Right atrium auricular region (tissue), 2 donors: ENCODE measurements at places on chromosomes 2 and 18.

DNA sequence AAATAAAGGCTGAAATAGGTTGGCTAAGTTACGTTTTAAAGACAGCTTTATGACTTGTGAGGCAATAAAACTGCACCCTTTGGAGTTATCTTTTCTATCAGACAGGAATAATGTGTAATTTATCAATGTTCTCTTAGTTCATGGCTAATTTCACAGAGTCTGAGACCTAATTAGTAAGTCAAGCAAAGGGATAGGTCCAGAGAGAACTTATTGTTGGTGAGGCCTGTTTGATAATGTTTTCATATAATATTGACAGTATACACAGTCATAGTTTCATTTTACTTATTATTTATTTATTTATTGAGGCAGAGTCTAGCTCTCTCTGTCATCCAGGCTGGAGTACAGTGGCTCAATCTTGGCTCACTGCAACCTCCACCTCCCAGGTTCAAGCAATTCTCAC, 1.9 kb upstream of the IL36RN start:
- DNase-seq: no peak

DNA sequence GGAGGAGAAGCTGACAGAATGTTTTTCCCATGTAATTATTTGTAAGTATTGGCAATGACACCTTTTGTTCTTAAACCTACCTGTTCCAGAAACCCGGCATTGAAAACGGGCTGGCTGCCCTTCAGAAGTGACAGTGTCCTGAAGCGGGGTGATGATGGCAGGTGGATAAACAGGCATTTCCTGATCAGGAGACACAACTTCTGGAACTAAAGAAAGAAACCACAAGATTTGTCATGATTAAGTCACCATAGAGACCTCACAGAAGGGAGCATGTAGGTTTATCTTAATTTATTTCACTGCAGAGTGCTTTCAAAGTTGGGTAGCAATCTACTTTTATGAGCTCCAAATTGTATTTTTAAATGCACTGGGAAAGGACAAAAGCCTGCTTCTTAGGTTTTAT, 43.1 kb downstream of the TTN start:
- no peak for DNase-seq

DNA sequence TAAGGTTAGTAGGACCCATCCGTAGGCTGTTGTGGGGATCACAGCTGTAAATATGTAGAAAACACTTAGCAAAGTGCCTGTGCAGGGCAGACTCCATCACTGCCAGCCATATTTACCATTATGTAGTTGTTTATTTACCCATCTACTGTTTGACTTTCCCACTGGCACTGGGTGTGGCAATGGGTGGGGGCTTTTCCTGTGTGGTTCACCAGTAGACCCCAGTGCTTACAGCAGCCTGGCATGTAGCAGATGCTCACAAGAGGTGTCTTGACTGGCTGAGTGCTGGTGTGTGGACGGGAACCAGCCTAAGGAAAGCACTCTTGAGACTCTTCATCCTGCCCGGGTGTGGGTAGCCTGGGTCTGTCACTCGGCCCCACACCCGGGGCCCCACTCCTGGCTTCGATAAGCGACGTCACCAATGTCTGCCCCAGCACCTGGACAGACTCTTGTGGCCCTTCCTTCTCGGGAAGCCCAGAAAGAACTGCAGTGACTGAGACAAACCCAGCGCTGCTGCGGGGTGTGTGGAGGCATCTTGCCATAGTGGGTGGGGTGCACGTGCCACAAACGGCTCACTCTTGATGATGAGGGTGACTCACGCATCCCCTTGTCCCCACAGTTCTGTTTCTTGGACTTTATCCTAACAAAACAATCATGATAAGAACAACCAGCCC, 78.3 kb downstream of the HDAC4 start:
- no peak for DNase-seq

DNA sequence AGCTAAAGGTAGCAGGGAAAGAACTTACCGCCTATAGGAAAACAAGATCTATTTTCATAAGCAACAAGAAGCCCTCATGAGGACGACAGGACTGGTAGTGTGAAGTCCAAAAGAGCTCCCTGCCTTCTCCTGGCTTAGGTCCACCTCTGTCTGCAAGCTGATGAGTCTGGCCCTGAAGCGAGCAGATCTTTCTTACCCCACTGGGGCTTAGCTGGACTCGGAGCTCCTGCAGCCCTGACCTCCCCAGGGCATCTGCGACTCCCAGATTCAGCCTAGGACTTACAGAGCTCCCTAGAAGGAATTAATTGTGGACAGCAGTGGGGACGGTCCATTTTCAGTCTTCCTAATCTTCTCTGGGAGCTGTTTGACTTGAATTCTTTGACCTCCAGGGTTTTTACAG, 53.7 kb downstream of the MCFD2 start:
- DNase-seq: no peak
